Stimulated activated CD8-positive, alpha-beta memory T cell treated with anti-CD3 and anti-CD28 coated beads, Interleukin-4, amount 100 ng/mL, for 1 hour (primary cell): ENCODE measurements at places on chromosomes 4 and X.

- DNase-seq = no peak
Observed at GRCh38 chr4:184763150-184763780, 29.4 kb upstream of the CENPU start.

- no peak for DNase-seq
Observed at GRCh38 chr4:52822583-52822971, 39.5 kb upstream of the RASL11B start.

DNA sequence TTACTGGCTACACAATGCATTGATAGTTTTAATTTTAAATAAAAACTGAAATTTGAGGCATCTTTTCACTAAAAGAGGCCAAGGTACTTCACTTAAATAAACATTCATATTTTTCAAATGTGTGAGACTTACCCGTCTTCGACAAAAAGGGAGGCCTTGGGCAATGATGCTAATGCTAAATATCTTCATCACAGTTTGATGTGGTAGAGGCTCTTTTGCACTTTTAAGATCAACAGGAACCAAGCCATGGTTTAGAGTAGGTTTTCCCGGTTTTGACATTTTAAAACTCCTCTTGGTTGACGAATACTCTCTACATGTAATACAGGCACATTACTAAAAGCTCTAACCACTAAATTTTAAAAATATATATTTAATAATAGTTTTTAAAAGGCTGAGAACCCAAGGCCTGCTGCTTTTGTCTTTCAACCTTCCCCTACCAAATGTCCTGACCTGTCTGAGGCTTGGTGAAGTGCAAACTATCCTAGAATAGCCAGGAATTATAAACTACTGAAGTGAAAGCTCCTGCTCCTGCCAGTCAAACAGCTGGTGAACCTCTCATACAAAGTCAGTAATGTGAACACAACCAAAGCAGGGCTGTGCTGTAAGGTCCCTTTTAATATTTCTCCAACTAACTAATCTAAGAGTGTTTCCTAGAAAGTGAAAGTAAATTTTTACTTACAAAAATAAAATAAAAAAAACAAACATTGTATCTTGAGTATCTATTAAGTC lies 153.7 kb downstream of the FBXW7 start:
- no peak for DNase-seq

DNA sequence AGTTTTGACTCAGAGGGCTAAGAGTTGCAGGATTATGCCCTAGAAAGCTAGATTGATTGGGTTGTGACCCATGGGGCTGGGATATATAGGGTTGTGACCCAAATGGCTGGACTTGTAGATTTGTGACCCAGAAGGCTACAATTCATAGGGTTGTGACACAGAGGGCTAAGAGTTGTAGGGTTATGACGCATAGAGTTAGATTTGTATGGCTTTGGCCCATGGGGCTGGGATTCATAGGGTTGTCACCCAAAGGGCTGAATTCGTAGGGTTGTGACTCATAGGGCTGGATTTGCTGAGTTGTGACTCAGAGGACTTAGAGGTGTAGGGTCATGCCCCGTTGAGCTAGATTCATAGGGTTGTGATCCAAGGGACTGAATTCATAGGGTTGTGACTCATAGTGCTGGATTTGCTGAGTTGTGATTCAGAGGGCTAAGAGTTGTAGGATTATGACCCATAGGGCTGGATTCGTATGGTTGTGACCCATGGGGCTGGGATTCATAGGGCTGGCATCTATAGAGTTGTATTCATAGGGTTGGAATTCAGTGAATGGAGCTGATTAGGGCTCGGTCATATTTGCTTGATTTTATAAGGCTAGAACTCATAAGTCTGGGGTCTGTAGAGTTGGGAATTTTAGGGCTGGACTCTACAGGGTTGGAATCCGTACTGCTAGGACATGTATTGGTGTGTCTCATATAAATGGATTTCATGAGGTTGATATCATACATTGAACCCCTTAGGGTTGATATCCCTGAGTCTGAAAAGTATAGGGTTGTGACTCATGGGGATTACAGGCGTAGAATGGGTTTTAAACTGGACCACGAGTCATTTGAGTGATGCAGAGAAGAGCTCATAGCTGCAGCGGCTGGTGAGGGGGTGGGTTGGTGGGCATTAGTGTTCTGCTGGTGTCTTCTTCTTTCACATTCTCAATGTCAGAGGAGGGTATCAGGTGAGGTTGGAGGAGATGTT lies 125.7 kb downstream of the CRLF2 start:
- DNase-seq = no peak

DNA sequence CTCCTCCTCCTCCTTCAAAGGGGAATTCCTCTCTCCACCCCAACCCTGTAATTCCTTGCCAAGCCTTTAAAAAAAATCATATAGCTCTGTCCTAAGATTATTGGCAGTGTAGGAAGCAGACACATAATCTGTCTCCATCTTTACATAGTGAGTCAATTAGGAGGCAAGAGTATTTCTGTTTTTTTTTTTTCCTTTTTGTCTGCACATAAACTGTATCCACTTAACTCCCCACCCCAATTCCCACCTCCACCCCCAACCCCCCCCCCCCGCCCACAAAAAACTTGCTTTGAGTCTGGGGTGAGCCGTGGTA lies 182.5 kb downstream of the RASL11B start:
- DNase-seq = no peak

GRCh38 chr4:139663561-139664138 lies 2.0 kb upstream of the MGST2 start:
- DNase-seq = no peak

- DNase-seq = no peak
Observed at GRCh38 chr4:144787365-144788258, 141.7 kb downstream of the HHIP start.

- DNase-seq = no peak
Observed at GRCh38 chrX:107721318-107721717, 54.3 kb downstream of the TSC22D3 start.

DNA sequence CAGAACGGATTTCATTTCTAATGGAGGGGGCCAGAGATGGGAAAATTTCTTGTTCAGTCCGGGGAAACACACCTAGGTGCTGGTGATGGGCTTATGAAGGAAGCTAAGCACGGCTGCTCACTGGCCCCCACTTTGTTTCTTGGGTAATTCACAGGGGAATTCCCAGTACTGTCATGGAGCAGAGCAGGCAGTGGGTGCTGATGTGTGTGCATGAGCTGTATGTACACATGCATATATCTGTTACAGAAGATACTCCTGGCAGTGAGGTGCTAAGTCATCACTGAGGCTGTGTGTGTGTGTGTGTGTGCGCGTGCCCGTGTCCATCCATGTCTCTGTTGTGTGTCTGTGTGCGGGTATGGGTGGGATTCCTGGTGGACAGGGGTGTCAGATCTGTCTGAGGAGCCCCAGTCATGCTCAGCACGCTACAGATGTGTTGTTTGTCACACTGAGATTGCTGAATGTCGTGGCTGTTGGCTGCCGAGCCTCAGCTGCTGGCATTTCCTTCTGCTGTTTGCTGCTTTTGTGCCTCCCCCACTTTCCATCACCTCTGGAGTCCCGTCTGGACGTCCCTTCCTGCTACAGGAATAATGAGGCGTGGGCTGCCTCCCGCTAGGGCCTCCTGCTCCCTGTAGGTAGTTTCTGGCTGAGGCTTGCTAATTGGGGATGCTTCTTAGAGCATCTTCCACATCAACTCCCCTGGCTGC lies 53.3 kb downstream of the JADE1 start:
- no peak for DNase-seq

DNA sequence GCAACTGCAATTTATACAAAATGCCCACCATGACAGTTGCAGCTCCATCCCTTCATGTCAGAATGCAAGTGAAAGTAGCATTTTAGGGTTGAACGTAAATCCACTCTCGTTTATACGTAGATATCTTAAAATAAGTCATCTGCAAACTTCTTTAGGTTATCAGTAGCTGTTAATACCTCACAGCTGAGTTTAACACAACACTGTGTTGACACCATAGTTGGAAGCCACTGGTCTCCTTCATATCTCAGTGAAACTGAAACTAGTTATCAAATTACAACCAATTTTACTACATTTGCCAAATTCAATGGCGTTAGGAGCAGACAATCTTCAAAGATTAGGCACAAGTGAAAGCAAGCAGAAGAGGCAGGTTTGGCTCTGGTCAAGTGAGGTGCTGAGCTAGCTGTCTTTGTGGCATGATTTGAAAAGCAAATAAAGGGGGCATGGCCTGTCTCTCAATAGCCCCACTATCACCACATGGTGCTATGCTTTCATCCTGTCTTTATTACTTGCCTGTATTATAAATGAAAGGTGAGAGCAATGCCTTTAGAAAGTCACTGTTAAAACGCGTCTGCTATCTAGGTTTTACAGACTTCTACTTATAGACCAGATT lies 12.3 kb downstream of the PPP3CA start:
- DNase-seq = no peak
